Ovary (tissue), 10 donors: ENCODE measurements at places on chromosomes 12 and 14. TPM values are rescaled to one million over a fixed set of nuclear protein-coding genes. Genes with fewer than 3 reads are reported as not detected.

Gene PLA2G1B
- 0.67 TPM for total RNA-seq

Gene GPRC5A
- total RNA-seq: 71.5 TPM

Gene BMAL2
- 0.87 TPM for total RNA-seq

Gene GPR137C
- total RNA-seq: 0.50 TPM

Gene LRIG3
- total RNA-seq: 27.9 TPM

Gene ALX1
- 0.33 TPM for total RNA-seq

Gene NPAS3
- 8.4 TPM for total RNA-seq

GRCh38 chr12:115096588-115097397 is 412.8 kb upstream of the TBX3 start:
- DNase-seq: no peak

GRCh38 chr12:40078266-40078665 is 27.6 kb downstream of the SLC2A13 start:
- DNase-seq: no peak

DNA sequence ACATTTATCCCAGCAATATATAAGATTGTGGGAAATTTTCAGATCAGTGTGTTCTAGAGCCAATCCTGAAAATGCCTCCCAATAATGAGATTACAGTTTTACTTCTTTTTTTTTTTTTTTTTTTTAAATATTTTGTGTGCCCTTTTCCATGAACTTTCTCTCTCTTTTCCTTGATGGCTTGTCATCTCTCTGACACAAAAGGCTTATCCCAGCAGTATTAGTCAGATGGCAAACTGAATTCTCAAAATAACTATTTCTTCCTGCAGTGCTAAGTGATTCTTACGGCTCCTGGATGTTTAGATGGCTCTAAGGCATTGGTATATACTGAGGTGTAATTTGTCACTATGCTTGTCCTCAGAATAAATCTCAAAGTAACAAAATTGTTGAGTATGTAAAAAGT is 86.7 kb downstream of the LRP6 start:
- no peak for DNase-seq

DNA sequence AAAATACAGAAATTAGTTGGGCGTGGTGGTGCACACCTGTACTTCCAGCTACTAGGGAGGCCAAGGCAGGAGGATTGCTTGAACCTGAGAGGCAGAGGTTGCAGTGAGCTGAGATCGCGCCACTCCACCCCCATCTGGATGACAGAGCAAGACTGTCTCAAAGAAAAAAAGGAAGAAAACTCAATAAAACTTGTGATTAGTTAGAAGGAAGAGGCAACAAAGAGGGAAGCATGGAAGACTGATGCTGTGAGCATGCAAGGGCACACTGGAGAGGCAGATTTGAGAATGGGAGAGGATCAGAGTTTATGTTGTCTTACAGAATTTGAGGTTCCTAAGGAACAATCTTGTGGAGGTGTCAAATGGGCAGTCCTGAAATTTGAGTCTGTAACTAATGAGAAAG is 2.8 kb upstream of the ZC2HC1C start:
- no peak for DNase-seq

GRCh38 chr14:57150449-57150848 is 118.3 kb downstream of the EXOC5 start:
- DNase-seq: no peak

DNA sequence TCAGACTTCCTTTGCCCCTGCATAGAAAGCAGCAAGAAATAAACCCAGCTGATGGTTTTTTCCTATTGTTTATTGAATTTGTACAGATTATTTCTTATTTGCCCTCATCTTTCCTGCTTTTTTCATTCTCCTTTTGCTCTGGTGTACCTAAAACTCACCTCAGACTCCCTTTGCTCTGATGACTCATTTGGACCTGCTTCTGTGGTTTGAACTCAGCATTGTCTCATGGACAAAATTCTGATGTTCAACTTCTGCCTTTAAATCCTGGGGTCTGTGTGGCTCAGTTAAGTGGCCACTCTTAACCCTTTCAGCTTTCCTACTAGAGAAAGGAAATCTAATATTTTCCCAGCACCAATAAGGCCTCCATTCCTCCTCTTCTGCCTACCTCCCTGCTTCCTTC is 3.5 kb upstream of the SENP1 start:
- no peak for DNase-seq

GRCh38 chr12:103897316-103897715 is 32.9 kb upstream of the HSP90B1 start:
- no peak for DNase-seq

- DNase-seq: no peak
These were observed 29.3 kb upstream of the PIWIL1 start for GRCh38 chr12:130308393-130308792.

DNA sequence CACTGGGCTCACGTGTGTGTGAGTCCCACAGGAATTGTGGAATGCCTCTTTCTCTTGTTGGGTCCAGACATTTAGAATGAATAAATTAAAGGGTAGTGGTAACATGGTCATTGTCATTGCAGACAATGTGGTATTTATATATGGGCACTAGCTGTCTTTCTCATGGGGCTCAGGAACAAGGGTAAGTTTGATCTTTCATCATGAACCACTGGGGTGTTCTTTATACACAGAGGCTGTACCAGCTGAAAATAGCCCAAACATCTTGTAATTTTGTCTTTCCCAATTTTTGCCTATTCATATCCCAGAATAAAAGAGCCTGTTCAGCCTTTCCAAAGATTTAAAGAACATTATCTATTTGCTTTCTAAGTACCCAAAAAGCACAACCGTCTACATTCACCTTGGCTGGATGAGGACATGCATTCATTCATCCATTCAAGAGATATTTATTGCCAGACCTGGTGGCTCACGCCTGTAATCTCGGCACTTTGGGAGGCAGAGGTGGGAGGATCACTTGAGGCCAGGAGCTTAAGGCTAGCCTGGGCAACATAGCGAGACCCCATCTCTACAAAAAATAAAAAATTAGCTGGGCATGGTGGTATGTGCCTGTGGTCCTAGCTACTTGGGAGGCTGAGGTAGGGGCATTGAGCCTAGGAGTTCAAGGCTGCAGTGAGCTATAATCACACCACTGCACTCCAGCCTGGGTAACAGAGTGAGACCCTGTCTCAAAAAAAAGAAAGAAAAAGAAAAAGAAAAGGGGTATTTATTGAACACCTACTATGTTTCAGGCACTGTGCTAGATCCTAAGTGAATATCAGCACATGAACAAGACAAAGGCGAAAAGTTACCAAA is 4.4 kb upstream of the FOS start:
- DNase-seq: no peak

GRCh38 chr12:1846421-1847405 is 26.3 kb downstream of the LRTM2 start:
- DNase-seq: no peak

- DNase-seq: no peak
These were observed 6.0 kb downstream of the FOXG1 start for GRCh38 chr14:28772613-28773012.

- DNase-seq: no peak
These were observed 58.4 kb upstream of the BDKRB2 start for GRCh38 chr14:96146131-96146771.
